OCI-LY7 (cell line): ENCODE measurements at places on chromosomes 13 and 19.

GRCh38 chr13:52921194-52921593 is 72.8 kb upstream of the PCDH8 start:
- DNase-seq = peak; percentile 88

- no peak for DNase-seq
Observed at GRCh38 chr13:110476220-110476617, 85.3 kb downstream of the RAB20 start.

- no peak for DNase-seq
Observed at GRCh38 chr13:45138282-45138681, 18.0 kb downstream of the GTF2F2 start.

DNA sequence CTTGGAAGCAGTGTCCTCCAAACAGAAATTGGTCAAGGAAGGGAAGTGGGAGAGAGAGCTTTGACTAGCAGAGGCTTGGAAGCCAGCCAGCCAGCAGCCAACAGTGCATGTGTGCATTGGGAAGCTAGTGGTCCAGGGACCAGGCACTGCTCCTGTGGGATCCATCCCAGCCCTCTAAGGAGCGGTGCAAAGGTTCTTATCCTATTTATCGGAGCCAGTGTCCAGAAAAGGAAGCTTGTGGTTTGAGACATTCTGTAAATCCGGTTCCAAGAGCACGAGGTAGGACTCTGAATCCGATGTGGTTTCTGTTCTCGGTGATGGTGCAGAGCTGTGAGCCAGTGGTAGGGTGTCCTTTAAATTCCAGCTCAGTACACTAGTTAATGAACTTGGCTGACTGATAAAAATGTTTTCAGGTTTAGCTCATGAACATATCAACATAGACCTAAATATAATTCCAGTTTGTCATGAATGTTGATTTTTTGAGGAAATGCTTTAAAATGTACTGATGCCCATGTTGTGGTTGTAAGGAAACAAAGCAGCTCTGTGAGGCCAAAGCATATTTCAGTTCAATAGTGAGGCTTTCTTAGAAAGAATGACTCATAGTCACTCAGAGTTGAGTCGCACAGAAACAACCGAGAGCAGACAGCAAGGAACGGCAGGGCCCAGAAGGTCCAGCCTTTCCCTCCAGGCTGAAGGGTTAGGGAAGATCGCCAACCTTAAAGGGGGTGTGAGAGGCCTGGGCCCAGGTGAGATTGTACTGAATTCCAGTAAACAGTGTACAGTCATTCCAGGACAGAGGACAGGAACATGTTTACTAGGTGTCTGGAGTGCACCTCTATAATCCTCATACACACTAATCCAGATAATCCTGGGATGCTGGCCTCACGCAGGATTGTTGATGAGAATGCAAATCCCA is 21.5 kb upstream of the GARRE1 start:
- DNase-seq = no peak

DNA sequence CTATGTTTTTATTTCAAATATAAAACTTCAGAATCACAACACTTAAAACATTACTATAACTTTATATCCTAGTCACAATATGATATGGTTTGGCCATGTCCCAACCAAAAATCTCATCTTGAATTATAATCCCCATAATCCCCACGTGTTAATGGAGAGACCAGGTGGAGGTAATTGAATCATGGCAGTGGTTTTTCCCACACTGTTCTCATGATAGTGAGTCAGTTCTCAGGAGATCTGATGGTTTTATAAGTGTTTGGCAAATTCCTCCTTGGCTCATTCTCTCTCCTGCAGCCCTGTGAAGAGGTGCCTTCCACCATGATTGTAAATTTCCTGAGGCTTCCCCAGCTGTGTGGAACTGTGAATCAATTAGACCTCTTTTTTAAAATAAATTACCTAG is 307.6 kb downstream of the SPRY2 start:
- no peak for DNase-seq

- DNase-seq = no peak
Observed at GRCh38 chr13:90835826-90836225, 511.7 kb upstream of the MIR17HG start.

GRCh38 chr19:30066781-30067759 is 125.0 kb downstream of the URI1 start:
- peak; percentile 51 for DNase-seq

- no peak for DNase-seq
Observed at GRCh38 chr19:46844067-46844489, 6.6 kb downstream of the AP2S1 start.

DNA sequence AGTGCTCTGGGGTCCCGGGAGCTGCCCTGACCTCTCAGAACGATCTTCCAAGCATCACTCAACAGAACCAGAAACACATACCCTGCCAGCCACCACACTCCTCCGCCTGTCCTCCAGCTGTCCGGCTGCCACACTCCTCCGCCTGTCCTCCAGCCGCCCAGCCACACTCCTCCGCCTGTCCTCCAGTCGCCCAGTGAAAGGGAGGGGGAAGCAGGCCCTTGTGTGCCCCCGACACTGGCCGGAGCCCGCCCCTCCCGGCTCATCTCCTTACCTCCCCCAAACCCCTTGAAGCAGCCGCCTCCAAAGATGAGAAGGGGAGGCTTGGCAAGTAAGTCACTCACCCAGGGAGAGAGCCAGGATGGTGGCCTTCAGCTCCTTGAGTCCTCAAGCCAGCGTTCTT is 40.2 kb downstream of the STK24 start:
- DNase-seq = no peak

DNA sequence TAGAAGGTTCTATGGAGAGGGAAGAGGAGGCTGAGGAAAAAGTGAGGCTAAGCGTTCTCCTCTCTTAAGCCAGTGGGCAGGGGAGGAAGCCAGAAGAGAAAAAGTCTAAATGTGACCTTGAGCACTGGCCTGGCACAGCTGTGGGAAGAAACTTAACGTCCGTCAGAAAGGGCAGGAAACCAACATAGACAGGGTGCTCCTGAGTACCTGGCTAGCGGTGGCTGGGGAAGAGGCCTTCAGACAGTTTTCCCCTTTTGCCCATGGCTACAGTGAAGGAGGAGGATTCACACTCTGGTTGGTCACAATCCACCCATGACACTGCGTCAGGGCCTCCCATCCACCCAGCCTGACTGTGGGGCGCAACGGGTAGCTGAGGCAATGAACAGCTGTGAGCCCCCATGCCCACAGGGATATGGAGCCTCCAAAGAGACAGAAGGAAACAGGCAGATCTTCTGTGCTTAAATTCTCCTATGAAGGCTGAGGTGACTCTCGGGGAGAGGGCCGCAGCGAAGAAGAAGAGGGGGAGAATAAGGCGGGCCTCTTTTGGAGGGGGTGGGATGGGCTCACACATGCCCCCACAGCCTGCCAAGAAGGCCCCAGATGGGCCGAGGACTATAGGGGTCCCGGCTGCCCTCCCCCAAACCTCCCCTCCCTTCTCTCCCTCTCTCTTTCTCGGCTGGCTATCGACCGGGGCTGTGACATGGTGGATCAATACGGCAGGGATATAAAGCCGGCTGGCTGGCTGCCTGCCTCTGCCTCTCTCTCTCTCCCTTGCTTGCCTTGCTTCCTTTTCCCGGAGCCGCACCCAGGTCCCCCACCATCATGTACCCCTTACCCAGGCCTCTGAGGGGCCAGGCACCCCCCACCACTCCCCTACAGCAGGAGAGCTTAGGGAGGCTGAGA is 19.8 kb upstream of the POU2F2 start:
- DNase-seq = no peak

DNA sequence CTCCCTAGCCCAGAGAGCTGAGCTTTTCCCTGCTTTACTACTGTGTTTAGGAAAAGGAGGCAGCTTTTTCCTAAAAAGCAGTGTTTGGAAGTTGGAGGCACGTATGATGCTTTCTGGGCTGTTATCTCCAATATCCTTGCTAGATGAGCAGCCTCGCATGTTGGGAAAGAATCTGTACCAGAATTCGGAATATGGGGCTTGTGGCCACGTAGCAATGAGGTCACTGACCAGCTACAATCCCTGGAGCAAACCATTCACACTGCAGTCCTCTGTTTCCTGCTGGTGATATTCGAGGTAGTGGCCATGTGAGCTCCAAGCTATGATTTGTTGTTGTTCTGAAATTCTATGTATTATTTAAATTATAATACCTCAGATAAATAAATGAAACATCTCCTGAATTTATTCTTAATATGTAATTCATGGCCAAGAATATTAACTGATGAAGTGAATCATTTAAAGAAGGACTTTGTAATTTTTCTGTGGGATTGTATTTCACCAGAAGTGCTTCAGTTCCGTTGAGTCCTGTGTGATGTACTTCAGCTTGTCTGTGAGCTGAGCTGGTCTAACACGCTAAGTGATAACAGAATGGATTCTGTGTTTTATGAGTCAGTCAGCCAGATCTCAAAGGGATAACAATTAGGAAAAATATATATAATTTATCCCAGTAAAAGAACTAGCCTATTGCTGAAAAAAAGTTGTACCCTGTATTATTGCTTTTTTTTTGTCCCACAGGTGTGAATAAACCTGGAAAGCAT is 319.5 kb downstream of the SHISA2 start:
- DNase-seq = no peak

- no peak for DNase-seq
Observed at GRCh38 chr13:70856711-70857110, 748.5 kb upstream of the KLHL1 start.

- DNase-seq = peak; percentile 88
Observed at GRCh38 chr19:47210689-47211316, 20.2 kb downstream of the BBC3 start.

- no peak for DNase-seq
Observed at GRCh38 chr13:61795580-61795979, 379.9 kb upstream of the PCDH20 start.

- no peak for DNase-seq
Observed at GRCh38 chr13:58619396-58620113, 988.0 kb downstream of the PCDH17 start.

DNA sequence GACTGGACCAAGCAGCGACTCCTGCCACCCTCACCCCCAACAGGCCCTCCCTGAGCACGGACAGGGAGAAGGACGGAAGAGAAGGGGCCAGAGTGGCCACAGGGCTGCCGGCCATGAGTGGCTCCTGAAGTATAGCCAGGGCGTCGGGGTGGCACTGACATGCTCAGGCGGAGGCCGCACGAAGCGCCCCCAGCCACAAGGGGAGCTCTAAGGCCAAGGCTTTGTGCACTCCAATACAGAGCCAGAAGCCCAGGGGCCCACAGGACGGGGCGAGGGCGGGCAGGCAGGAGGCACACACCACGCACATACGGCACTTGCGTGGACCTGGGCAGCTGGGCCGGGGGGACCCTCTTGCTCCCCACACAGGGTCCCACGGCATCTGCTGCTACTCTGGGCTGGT is 52.0 kb downstream of the KLF2 start:
- DNase-seq = peak; percentile 58

- no peak for DNase-seq
Observed at GRCh38 chr13:34913040-34913439, 29.0 kb upstream of the NBEA start.

DNA sequence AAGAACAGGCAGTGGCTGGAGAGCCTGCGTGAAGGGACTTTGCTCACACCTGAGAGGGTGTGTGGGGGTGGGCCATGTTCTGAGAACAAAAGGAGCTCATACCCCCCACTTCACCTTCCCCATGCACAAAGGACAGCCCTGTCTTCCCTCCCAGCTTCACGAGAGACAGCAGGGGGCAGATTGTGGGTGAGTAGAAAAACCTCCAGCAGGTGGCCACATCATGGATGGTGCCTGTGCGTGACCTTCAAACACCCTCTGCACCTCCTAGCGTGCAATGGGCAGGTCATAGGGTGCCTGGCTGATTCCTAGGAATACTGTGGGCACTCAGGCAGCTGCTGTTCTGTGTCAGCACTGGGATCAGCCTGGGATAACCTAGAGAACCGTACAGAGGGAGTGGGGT is 36.3 kb upstream of the PSG9 start:
- DNase-seq = no peak

- no peak for DNase-seq
Observed at GRCh38 chr19:15913830-15914229, 16.0 kb upstream of the CYP4F2 start.

GRCh38 chr19:44757735-44758505 is 9.4 kb downstream of the BCL3 start:
- DNase-seq = no peak

GRCh38 chr13:110712081-110712848 is 1.2 kb upstream of the ING1 start:
- peak; percentile 88 for DNase-seq

DNA sequence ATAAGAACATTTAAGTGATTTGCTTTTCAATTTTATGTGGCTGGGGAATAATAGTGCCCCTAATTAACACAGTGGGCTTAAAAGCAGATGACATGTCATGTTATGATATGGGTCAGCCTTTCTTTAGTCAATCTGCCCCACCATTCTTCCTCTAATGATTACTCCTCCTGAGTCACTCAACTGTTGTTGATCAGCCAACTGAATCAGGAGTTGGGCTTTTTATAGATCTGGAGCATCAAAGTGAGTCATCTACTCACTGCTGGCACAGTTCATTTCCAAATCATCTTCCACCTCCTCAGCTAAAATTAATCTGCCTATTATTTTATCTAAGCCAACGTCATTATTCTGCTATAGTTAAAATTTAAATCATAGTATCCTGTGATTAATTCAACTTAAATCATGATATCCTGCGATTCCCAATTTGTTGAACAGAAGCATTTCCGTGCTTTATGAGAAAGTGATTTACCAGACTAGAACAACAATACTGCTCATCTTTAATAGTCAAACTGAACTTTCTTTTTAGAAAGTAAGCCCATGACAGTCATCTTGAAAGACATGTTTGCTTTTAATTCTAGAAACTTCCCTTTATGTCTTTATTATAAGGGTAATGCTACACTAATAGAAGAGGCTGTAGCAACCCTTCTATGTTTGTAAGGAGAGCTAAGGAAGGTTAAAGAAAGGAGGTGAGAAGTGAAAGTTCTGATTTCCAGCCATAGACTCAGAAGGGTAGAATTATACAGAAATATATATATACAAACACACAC is 551.4 kb downstream of the TBC1D4 start:
- no peak for DNase-seq

- DNase-seq = no peak
Observed at GRCh38 chr13:56837161-56837560, 303.6 kb upstream of the PRR20A start.
